Stimulated activated CD4-positive, alpha-beta T cell treated with anti-CD3 and anti-CD28 coated beads, Interleukin-2, amount 100 ng/mL, for 48 hours (primary cell): ENCODE measurements at places on chromosomes 2 and 18.

DNA sequence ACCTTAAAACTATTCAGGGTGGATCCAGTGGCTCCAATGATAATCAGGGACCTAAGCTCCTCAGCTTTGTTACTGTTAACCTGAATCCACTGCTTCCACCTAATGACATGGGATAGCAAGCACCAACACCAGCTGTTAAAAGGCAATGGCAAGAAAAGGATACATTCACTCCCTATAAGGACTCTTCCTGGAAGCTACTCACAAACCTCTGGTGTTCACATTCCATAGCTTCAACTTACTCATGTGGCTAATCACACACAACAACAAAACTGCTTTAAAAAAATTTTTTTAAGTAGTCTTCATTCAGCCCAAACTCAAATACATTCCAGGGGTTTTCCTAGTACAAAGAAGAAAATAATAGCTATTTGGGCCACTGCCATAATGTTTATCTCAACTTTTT, 24.5 kb downstream of the ROCK2 start:
- no peak for DNase-seq

- DNase-seq, result no peak
Measured at GRCh38 chr18:9191658-9192256, 55.2 kb downstream of the ANKRD12 start.

GRCh38 chr2:100670232-100670631, 107.4 kb downstream of the PDCL3 start:
- no peak for DNase-seq

- DNase-seq, result no peak
Measured at GRCh38 chr18:6557770-6558248, 143.1 kb upstream of the L3MBTL4 start.

- no peak for DNase-seq
Measured at GRCh38 chr2:137208431-137208891, 443.1 kb downstream of the THSD7B start.

GRCh38 chr2:168998609-168999211, 32.4 kb downstream of the ABCB11 start:
- no peak for DNase-seq

GRCh38 chr18:80183273-80184050, 63.9 kb downstream of the PARD6G start:
- no peak for DNase-seq

- DNase-seq, result no peak
Measured at GRCh38 chr2:231331533-231331932, 64.0 kb upstream of the B3GNT7 start.

- DNase-seq, result no peak
Measured at GRCh38 chr2:24739354-24740025, 53.7 kb downstream of the PTRHD1 start.
